ENCODE measurements at places on chromosomes 1 and 21.
A peak's percentile ranks its signal among the peaks of the same experiment; 100 is the strongest.

- no peak for DNase-seq
These were observed 67.6 kb downstream of the MAB21L3 start for GRCh38 chr1:116178837-116179236.

DNA sequence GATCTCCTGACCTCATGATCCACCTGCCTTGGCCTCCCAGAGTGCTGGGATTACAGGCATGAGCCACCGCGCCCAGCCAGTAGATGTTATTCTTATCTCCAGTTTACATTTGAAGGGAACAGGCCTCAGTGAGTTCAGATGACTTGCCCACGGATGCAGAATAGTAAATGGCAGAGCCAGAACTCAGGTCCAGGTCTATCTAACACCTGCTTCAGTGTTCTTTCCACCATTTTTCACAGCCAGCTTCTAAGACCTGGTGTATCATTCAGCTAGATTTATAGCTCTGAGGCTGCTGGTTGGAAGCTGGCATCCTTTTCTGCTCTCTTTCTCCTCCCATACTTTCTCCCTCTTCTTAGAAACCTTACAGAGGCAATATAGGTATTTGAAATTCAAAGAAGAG lies 10.8 kb downstream of the FABP3 start:
- no peak for DNase-seq

- no peak for DNase-seq
These were observed 158.4 kb downstream of the SEC16B start for GRCh38 chr1:177811429-177811828.

- no peak for DNase-seq
These were observed 10.1 kb downstream of the TMEM63A start for GRCh38 chr1:225872075-225872430.

GRCh38 chr1:17108360-17108759 lies 10.9 kb downstream of the PADI2 start:
- DNase-seq: no peak

GRCh38 chr1:214452152-214452784 lies 99.1 kb downstream of the PTPN14 start:
- no peak for DNase-seq

GRCh38 chr1:201385299-201385891 lies 7.9 kb upstream of the TNNT2 start:
- no peak for DNase-seq

- no peak for DNase-seq
These were observed 117.2 kb upstream of the JUN start for GRCh38 chr1:58901008-58901407.

DNA sequence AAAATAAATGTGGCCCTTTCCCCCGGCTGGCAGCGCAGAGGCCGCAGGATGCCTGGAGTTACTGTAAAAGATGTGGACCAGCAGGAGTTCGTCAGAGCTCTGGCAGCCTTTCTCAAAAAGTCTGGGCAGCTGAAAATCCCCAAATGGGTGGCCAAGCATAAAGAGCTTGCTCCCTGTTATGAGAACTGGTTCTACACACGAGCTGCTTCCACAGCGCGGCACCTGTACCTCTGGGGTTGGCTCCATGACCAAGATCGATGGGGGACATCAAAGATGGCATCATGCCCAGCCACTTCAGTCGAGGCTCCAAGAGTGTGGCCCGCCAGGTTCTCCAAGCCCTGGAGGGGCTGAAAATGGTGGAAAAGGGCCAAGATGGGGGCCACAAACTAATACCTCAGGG lies 95.9 kb downstream of the LRIG2 start:
- DNase-seq: no peak

- DNase-seq: peak; percentile 99
These were observed 163.7 kb downstream of the NTMT2 start for GRCh38 chr1:170309389-170310013.

- no peak for DNase-seq
These were observed 34.8 kb downstream of the RIMS3 start for GRCh38 chr1:40630488-40631223.

DNA sequence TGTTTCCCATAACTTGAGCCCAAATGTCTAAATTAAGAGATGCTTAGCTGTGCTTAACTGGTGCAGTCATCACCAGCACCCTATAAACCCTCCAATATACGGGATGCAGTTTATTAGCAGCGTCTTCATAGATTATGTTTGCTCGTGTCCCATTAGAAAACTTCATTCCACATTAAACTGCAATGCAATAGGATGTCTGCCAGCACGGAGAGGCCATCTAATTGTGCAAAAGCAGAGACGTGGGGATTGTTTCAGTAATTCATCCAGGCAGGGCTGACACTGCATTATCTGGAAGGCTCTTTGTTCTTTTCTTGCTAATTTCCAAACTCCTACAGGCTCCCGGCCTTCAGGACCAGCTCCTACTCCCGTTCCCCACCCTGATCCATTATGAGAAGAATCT lies 89.5 kb downstream of the CSMD2 start:
- no peak for DNase-seq

- no peak for DNase-seq
These were observed 11.1 kb downstream of the QSOX1 start for GRCh38 chr1:180165509-180166435.

DNA sequence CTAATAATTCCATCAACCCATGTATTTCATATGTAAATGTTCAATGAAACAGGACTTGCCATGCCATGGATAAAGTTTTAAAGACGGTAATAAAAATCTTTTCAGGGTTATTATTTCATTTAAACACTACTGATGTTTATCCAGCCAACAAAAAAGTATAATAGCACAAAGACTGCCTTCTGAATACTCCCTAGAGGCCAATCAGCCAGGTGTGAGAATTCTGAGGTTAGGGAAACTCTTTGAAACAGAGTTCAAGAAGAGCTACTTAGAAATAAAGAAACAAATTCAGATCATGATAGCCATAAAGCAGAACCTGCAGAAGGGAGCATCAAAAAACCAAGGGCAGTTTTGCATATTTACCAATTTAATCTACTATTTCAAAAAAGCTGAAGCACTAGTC lies 48.7 kb downstream of the AKT3 start:
- DNase-seq: no peak

GRCh38 chr1:86273066-86273465 lies 116.5 kb upstream of the COL24A1 start:
- peak; percentile 96 for DNase-seq

- no peak for DNase-seq
These were observed 218.7 kb downstream of the LBR start for GRCh38 chr1:225209153-225209552.

DNA sequence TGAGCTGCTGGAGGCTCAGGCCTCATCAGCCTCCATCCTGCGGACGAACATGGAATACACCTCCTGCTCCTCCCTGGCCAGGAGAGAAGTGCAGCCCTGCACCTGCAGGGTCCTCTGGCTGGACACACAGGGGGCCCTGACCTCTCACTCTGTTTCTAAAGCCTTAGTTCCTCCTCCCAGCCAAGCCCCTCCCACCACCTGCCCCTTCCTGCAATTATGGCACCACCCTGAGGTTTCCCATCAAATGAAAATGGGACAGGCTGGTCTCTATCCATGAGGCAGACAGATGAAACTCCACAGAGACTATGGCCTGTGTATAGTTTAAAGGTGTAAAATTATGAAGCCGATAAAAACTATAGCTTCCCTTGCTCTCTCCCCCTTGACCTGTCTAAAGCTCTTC lies 42.6 kb downstream of the CACNA1S start:
- no peak for DNase-seq

- peak; percentile 93 for DNase-seq
These were observed 24.7 kb upstream of the ADGRB2 start for GRCh38 chr1:31788825-31789256.

DNA sequence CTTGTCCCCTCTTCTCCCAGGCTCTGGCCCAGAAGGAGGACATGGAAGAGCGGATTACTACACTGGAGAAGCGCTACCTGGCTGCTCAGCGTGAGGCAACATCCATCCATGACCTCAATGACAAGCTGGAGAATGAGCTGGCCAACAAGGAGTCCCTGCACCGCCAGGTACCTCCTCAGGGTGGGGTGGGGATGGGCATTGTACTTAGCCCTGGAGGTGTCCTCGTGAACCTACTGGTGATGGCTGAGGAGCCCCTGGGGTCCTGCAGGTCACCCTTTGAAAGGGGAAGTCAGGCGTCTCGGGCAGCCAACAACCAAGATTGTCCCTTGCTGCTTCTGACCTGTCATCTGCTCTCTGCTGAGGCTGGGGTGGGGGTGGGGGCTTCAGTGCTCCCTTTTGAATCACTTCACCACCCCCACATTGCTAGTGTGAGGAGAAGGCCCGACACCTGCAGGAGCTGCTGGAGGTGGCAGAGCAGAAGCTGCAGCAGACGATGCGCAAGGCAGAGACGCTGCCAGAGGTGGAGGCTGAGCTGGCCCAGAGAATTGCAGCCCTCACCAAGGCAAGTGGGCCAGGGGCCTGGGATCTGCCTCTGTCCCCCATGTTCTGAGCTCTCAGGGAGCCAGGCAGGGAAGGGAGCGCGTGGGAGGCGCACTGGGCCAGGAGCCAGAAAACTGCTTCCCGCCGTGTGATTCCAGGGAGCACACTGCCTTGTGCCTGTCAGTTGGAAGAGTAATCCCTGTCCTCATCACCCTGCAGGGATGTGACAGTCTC lies 19.7 kb downstream of the PPFIA4 start:
- no peak for DNase-seq

DNA sequence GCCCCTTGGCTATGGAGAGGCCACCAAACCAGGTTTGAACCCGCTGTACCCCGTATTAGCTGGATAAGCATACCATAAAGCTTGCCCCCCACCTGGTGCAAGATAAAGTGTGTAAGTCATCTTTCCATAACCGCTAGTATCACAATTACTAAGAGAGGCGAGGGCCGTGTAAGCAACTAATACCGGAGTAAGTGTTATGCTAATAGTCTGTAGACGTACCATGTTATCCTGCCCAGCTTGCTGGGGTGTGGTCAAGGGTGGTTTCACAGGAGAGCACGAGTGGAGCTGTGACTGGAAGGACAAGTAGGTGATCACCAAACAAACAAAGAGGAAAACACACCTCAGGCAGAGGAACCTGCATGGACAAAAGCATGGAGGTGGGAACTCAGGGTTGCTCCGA lies 3.6 kb upstream of the TNFRSF1B start:
- DNase-seq: no peak

DNA sequence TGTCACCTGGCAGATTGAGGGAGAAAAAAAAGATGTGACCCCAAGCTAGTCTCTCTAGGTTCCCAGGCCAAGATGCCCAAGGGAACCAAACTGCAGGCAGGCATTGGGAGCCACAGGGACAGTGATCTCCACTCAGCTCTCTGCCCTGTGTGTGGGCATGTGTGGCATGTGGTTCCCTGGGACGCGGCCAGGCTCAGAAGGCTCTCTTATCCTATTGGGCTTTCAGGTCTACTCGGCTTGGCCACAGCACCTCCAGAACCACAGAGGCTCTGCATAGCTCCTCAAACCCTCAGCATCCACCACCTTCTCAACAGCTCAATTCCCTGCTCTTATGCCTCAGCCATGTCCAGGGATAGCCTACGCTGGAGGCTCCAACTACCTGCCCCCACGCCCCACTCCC lies 22.0 kb downstream of the IQGAP3 start:
- no peak for DNase-seq

DNA sequence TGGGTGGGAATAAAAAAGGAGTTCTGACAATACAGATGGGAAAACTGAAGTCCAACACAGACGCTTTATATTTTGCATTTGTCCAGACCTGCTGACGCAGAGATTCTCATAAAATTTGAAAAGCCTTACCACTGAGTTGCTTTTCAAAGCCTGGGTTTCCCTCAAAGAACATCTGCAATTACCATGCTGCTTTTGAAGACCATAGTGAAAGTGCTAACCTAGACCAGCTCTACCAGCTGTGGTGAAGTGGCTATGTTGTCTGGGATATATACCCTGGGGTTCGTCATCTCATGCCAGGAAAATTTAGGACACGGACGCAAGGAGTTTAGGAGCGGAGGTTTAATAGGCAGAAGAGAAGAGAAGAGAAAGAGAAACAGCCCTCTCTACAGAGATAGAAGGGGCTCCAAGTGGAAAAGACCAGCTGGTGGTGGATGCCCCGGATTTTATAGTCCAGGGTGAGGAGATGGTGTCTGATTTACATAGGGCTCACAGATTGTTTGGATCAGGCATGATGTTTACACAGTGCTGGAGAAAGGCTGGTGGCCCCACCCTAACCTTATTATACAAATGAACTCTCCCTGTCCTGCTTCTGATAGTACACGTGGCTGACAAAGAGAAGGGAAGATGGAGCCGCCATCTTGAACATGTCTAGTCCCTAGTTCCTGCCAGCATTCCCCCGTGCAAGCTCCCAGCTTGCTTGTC lies 73.8 kb downstream of the AK4 start:
- DNase-seq: no peak
